ENCODE measurements at places on chromosomes 3 and 15. TPM values are rescaled to one million over a fixed set of nuclear protein-coding genes. Genes with fewer than 3 reads are reported as not detected.

LRRIQ4 gene
- total RNA-seq: 0.31 TPM

FOXL2NB gene
- not detected for total RNA-seq

CA12 gene
- total RNA-seq: 0.58 TPM

CD96 gene
- not detected for total RNA-seq

MASP1 gene
- total RNA-seq: 0.60 TPM

STRIT1 gene
- not detected for total RNA-seq

SLC22A14 gene
- total RNA-seq: 0.18 TPM

CD200R1 gene
- not detected for total RNA-seq

DNAJC17 gene
- 43.1 TPM for total RNA-seq

DNA sequence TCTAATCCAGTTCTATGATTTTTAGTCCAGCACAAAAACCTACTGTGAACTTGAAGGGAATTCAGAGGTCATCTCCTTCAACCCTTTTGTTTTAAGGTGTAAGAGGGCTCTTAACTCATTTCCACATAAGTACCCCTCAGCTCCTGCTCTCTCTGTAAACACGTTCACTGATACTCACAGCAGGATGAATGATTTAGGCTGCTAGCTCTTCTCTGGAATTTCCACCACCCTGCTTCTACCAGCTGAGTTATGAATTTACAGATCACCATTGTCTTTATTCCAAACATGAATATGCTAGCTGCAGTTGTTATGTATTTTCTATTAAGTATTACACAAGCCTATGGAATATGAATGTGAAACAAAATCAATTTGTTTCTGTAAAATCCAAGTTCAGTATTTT, 101.3 kb upstream of the NANOGP8 start:
- peaks cover 4% of the 10 kb centered on the region for H3K36me3 ChIP-seq
- no peak for DNase-seq
- H3K4me3 ChIP-seq: no peak overlapping the region

DNA sequence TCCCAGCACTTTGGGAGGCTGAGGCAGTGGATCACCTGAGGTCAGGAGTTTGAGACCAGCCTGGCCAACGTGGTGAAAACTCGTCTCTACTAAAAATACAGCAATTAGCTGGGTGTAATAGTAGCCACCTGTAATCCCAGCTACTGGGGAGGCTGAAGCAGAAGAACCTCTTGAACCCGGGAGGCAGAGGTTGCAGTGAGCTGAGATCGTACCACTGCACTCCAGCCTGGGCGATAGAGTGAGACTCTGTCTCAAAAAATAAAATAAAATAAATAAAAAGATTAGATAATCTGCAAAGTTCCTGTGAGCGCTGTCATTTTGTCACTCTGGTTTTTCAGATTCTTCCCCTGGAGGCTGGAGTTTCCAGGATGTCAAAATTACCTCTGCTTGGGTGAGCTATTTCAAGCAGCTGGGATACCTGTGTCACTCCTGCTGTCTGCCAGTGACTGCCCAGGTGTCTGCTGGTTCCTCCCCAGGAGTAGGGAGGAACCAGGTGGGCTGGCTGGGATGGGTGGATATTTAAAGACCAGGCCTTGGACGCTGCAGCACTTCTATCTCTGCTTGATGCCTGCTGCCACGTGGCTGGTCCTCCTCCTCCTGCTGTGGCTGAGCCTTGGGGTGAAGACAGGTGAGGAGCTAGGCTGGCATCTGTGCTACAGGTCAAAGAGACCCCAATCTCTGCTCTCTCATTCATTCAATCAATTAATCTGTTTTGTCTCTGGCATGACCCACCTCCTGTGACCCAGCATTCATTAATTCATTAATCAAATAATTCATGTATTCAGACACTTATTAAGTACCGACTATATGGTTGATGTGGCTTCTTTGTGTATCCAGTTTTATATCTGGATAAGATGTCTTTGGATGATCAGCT, 19.5 kb upstream of the MUC20 start:
- H3K27ac ChIP-seq: peak overlapping the region; percentile 42
- H3K4me1 ChIP-seq: peaks cover 11% of the 10 kb centered on the region
- DNase-seq: no peak

- no peaks in the 10 kb centered on the region for H3K27me3 ChIP-seq
- H3K4me1 ChIP-seq: peaks cover 54% of the 10 kb centered on the region
- H3K27ac ChIP-seq: peak overlapping the region; percentile 20
- H3K36me3 ChIP-seq: peaks cover 12% of the 10 kb centered on the region
- DNase-seq: no peak
Observed at GRCh38 chr15:63054281-63054683, 11.7 kb downstream of the TPM1 start.

DNA sequence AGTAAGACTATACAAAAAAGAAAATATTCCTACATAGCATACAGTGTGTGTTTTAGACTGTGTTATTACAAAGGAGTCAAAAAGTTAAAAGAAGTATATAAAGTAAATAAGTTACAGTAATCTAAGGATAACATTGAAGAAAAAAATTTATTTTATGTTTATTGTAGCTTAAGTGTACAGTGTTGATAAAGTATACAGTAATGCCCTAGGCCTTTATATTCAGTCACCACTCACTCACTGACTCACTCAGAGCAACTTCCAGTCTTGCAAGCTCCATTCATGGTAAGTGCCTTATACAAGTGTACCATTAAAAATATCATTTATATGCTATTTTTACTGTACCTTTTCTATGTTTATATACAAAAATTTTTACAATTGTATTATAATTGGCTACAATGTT, 220.1 kb downstream of the BCHE start:
- no peak for DNase-seq
- H3K36me3 ChIP-seq: no peaks in the 10 kb centered on the region

DNA sequence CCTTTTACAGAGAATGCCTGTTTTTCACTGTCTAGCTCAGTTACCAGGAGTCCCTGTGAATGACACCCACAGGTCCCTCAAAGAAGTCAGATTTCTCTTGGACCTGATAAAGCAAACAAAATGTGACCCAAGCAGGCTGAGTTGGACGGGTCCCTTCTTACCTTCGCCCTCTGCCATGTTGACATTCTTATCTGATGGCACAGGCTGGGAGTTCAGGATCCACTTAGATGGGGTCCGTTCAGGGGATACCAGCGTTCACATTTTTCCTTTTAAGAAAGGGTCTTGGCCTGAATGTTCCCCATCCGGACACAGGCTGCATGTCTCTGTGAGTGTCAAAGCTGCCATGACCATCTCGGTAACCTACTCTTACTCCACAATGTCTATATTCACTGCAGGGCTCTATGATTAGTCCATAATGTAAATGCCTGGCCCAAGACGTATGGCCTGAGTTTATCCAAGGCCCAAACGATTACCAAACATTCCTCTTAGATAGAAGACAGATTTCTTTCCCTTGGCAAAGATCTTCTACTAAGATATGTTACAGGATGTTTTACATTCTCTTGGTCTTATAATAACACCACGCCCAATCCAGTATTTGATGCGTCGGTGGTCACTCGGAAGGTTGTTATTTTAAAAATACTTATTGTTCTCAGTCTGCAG, 179.1 kb downstream of the THSD4 start:
- H3K27me3 ChIP-seq: peaks cover 14% of the 10 kb centered on the region
- H3K4me3 ChIP-seq: no peak overlapping the region
- no peak overlapping the region for H3K27ac ChIP-seq

- H3K27ac ChIP-seq: no peak overlapping the region
- H3K4me1 ChIP-seq: peaks cover 7% of the 10 kb centered on the region
- no peaks in the 10 kb centered on the region for H3K36me3 ChIP-seq
- H3K4me3 ChIP-seq: no peak overlapping the region
Observed at GRCh38 chr3:11764931-11765363, 81.7 kb downstream of the TAMM41 start.

- H3K27me3 ChIP-seq: peaks cover 6% of the 10 kb centered on the region
- peaks cover 4% of the 10 kb centered on the region for H3K4me1 ChIP-seq
- no peak overlapping the region for H3K4me3 ChIP-seq
- H3K36me3 ChIP-seq: no peaks in the 10 kb centered on the region
Observed at GRCh38 chr3:5304789-5305683, 117.5 kb downstream of the EDEM1 start.

DNA sequence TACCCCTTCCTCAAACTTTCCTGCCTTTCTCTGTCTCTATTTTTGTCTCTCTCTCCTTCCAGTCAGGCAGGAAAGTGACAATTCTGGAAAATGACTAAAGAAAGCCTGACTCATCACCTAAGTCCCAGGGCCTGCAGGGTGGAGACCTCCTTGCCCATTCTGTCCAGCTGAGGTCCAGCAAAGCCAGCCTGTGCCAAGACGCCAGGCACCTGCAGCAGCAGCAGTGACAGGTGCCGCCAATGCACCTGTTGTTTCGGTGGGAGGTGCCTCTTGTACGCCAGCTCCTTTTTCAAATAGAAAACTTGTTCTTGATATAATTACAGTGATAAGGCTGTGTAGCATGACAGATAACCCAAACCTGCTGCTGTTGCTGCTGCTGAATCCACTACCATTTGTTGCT, 501.3 kb downstream of the NTRK3 start:
- H3K4me3 ChIP-seq: no peak overlapping the region
- DNase-seq: no peak
- H3K4me1 ChIP-seq: no peaks in the 10 kb centered on the region
- no peaks in the 10 kb centered on the region for H3K36me3 ChIP-seq
- peaks cover 4% of the 10 kb centered on the region for H3K27me3 ChIP-seq
- no peak overlapping the region for H3K27ac ChIP-seq

DNA sequence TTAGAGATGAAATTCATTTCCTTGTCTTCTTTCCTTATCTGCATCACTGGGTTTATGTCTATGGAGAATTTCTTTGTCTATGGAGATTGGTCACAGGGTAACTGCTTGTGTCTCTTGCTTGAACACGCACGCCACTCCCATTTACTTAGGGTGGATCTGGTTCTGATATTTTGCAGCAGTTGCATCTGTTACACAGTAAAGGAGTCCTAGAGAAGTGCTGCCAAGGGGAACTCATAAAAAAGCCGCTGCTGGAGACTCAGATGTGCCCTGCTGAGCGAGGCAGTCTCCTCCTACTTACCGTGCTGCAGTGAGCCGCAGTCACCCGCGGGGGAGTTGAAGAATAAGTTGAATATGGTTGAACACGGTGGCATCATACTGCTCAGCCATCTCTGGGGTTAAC, 105.2 kb upstream of the KLHL25 start:
- no peak overlapping the region for H3K4me3 ChIP-seq
- no peak for DNase-seq
- H3K27me3 ChIP-seq: peaks cover 27% of the 10 kb centered on the region
- H3K27ac ChIP-seq: no peak overlapping the region
- peaks cover 4% of the 10 kb centered on the region for H3K4me1 ChIP-seq
